ENCODE measurements at places on chromosomes 7 and 10.

GRCh38 chr7:41475801-41476459 is 227.0 kb downstream of the INHBA start:
- no peak for DNase-seq

DNA sequence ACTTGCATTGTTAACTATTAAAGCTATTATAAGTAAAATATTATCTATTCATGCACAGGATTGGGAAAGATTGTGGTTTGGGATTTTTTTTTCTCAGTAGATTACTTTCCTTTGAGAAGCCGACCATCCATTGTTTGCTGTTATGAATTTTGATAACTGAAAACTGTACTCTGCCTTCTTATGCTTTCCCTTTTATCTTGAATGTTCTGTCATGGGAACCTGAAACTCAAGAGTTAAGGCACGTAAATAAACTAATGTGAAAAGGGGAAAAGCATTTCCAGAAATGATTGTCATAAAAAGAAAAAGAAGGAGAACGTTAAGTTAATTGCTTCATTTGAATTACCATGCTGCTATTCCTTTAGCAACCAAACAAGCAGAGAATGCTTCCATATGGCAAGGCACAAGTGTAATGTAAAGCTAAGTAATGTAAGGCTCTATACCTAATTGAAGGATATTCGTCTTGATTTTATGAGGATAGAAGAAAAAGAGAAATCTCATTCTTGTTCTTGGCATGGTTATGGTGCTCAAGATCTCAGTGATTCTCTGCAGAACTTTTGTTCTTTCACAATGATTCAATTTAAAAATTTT is 370.8 kb downstream of the AUTS2 start:
- no peak for DNase-seq

DNA sequence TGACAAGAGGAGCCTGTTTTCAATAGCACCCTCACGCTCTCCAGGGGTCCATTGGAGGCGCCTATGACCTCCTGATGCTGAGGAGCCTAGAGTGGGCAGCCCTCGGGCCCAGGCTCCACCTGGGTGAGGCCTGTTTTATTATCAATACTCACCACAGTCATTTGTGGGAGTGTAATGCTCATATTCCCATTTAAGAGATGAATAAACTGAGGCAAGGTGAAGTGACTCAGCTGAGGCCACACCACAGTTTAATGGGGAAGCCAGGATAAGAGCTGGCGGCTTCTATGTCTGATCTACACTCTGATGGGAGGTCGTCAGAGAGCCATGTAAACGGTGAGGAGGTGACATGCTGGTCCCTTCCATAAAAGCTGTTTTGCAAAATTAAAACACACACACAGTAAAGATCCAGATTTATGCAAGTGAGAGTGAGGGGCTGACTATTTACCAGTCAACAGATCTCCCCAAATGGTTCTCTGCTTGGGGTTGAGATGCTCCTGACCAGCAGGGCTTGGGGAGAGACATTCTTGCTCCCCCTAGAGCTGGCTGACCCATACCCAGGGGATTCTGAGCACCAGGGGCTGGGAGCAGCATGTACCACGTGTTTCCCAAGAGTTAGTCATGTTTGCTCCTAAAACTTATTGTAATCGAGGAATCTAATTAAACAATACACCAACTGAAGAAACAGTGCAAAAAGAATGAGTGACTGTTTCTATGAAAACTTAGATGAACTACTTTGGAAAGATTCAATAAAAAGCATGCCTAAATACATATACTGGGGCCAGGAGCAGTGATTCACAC is 81.0 kb upstream of the INSIG1 start:
- DNase-seq = no peak

DNA sequence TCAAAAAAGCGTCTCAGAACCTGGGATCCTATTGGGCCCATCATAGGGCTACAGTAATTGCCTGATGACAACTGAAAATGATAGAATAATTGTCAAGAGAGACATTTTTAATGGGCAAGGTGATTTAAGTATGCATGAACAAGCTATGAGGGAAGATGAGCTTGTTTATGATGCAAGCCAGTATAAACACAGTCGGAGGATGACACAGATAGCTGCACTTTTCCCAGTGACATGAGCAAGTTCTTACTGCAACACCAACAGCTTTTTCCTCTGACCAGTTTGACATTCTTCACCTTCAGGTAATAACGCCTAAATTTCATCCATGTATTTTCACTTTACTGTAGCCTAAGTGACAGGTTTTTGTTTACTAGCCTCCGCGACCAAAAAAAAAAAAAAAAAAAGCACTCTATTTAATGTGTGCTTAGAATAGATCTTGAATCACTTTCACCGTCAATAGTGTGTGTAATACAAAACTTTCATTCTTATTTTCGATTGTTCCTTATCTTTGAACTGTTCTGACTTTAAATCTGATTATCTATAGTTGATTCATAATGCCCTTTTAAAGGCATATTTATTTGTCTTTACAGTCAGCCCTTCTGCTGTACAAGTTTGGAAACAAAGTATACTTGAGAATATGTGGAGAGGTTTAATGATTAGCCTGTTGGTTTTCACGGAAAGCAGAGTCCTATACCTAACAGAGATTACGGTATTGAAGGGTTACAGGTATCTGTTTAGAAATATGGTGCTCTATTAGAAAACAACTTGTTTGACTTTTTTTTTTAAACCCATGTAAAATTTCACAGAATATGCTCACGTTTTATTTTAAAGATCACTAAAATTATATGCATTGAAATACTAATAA is 1.7 kb downstream of the FOXP2 start:
- DNase-seq = no peak

- DNase-seq = no peak
Observed at GRCh38 chr10:116385994-116386809, 41.4 kb upstream of the PNLIPRP3 start.

- DNase-seq = no peak
Observed at GRCh38 chr7:136353287-136353686, 376.1 kb upstream of the MTPN start.

DNA sequence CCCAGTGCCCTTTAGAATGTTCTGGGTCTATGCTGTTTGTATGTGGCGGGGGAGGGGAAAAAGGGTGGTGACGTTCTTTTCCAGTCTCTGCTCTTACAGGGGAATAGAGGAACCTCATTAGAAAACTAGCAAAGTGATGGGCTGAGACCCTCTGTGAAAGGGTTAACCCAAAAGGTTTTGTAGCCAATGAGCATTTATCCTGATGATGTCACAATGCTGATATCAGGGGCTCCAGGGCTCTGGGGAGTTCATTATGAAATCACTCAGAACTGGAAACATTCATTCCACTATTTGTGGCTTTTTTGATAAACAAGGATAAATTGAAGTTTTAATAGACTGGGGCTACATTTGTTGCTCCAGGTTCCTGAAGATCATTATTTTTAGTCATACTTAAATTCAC is 71.7 kb downstream of the ARID5B start:
- no peak for DNase-seq

DNA sequence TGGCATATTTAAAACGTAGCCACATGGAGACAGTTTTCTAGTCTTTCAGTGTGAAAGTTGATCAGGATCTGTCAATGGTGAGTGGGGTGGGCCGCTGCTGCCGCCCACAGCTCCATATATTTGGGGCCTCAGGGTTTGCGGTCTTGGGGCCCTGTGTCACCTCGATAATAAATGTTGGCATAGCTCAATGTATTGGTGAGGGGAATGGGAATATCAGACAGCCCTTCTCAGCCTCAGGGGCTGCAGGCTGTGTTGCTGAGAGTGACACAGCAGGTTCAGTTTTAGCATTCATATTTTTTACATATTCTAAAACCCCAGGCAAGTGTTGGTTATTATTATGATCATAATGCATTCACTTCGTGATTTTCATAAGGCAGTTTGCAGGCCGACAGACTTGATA is 5.3 kb downstream of the CDH23 start:
- DNase-seq = no peak

- no peak for DNase-seq
Observed at GRCh38 chr7:115471891-115472290, 550.0 kb downstream of the MDFIC start.

DNA sequence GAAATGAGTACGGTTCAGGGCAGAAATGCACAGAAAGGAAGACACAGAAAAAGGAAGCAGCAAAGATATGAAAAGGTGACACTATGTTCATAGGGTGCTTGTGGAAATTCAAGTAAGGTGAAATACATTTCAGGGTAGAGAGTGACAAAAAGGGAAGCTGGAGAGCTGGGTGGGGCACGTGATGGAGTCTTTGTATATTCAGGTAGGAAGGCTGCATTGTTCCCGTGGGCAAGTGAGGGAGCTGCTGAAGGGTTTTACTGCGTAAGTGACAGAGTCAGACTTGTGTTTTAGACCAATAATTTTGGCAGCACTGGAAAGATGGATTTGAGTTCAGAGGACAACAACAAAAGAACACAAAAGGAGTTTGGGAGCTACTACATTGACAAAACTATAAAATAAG is 35.3 kb upstream of the ANK3 start:
- no peak for DNase-seq

- no peak for DNase-seq
Observed at GRCh38 chr10:105383978-105384377, 742.9 kb downstream of the SORCS3 start.

DNA sequence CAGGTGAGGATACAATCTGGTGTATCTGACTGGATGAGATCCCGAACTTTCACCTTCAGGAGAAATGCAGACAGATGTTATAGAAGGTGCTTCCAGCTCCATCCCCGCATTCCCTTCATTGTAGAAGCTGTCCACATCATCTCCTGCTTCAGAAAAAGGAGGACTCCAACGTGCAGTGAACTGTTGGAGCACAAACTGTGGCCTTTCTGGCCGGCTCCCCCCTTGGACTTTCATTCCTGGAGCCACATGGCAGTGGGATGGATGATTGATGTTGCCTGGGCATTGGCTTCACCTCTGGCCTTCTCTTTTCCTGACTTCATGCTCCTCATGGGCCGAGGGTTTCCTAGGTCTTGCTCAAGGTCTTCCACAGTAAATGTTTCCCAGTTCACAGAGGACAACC is 29.6 kb upstream of the ZNF273 start:
- peak; percentile 41 for DNase-seq

- no peak for DNase-seq
Observed at GRCh38 chr10:72320676-72321247, 34.0 kb downstream of the DNAJB12 start.

GRCh38 chr7:110721395-110721794 is 369.5 kb upstream of the LRRN3 start:
- no peak for DNase-seq

DNA sequence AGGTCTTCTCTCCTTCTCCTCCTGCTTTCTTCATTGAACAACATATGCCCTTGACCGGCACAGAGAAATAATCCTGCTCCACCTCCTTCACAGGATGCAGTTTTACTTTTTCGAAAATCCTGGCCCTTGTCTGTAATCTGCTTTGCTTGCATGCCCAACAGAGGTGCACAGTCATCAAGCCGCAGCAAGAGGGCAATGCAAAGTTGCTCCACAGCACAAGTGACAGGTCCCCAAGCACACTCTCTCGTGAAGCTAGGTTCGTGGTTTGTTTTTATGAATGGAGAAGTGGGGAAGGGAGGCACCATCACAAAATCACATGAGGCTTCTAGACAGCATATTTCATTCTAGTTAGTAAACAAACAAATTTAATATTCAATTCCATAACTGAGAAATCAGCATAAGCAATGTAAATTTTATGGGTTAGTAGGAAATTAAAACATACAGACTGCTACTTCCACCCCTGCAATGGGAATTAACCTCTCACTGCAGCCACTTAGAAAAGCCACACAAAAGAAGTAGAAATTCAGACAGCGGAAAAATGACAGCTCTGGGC is 178.8 kb downstream of the TPK1 start:
- no peak for DNase-seq

- DNase-seq = no peak
Observed at GRCh38 chr10:75632805-75633462, 201.5 kb downstream of the LRMDA start.

GRCh38 chr7:33062023-33062781 is at the start of gene NT5C3A:
Gene NT5C3A, minus strand, starts transcription at chr7:33062776. Its CDS starts 71 bp downstream, at chr7:33062705.
- peak; percentile 67 for DNase-seq

DNA sequence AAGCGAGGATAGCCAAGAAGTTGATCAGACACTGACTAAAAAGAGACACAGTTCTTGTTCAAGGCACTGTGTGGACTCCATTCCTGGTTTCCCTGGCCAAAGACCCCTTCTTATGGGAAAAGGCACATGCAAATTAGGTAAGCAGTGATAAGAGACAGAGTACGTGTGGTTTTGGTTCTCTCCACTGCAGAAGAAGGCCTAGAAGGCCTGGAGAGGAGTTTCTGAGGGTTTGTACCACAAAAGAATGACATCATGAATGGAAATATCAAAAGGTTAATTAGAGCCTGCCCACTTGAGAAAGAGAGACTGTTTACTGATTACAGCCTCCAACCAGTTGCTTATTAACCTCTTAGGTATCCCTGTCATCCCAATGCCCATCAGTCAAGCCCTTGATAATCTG is 137.5 kb downstream of the ZNF365 start:
- DNase-seq = no peak

- no peak for DNase-seq
Observed at GRCh38 chr10:60334991-60335390, 54.7 kb downstream of the ANK3 start.

GRCh38 chr10:128928231-128928836 is 538.7 kb upstream of the MGMT start:
- no peak for DNase-seq

GRCh38 chr10:125362950-125363349 is 202.6 kb upstream of the CTBP2 start:
- DNase-seq = no peak

- DNase-seq = no peak
Observed at GRCh38 chr7:92631850-92632487, 41.8 kb upstream of the FAM133B start.

GRCh38 chr10:33358016-33358415 is 23.5 kb upstream of the NRP1 start:
- DNase-seq = no peak

GRCh38 chr7:78081888-78082287 is 283.3 kb downstream of the PHTF2 start:
- no peak for DNase-seq

- DNase-seq = no peak
Observed at GRCh38 chr10:84842593-84842992, 514.2 kb downstream of the CCSER2 start.

GRCh38 chr7:15764010-15764409 is 77.5 kb upstream of the MEOX2 start:
- no peak for DNase-seq

GRCh38 chr7:138890499-138891445 is 90.4 kb downstream of the KIAA1549 start:
- no peak for DNase-seq

DNA sequence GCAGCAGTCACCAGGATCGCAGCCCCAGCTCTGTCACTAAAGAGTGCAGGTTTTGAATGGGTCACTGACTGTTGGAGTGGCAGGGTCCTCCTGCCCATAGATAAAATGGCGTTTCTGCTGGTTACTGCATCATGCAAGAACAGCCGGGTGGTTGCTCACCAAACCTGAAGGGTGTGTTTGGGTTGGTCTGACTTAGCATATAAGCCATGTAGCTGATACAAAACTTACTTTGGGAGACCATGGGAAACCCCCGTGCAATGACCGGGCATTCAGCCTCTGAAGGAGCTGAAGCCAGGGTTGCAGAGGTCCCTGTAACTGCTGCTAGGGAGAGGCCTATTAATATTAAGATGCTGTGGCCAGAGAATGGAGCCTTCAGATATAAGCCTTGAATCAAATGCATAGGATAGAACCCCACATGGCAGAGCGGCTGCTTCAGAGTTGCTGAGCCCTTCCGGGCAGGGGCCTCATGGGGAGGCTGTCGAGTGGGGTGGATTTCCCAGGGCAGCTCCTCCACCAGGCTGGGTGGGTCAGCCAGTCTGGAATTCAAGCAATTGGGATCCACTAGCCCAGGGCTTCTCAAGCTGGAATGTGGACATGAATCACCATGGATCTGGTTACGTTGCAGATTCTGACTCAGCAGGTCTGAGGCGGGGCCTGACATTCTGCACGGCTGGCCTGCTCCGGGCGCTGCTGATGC is 70.9 kb upstream of the CTBP2 start:
- no peak for DNase-seq

All from stimulated activated effector memory CD8-positive, alpha-beta T cell treated with anti-CD3 and anti-CD28 coated beads, Interleukin-12 subunit alpha, Interleukin-12 subunit beta, amount 100 ng/mL, for 72 hours (primary cell).